ENCODE measurements at places on chromosomes 12 and 14.

DNA sequence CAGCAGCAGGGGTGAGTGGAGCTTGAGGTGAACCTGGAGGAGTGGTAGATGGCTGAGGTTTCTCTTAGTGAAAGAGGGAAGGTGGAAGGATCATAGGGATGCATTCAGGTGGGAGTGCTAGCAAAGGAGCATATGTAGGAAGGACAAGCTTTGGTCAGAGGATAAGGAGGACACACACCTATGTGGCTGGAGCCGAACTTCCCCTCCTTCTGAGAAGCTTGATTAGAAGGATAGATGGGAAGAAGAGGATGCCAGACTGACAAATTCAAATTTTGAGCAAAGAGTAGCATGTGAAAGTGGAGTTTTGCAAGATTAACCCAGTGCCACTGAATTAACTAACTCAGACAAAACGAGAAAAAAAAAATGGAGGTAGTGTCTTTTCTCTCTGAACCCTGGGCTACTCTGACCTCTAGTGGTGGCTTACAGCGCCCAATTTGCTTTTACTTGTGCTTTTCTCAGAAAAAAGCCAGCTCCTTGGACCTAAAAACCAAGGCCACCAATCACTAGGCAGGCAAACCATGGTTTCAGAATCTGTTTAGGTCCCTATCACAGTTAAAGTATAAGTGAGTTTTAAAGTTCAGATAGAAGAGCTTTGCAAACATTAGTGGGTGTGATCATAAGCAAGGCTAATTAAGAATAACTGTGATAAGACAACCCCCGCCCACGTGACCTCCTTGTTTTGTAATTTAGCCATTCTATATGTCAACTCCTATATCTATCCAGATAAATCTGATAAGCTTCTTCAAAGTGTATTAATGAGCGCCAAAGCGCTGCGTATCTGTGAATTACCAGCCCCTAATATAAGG is 15.5 kb downstream of the EMP1 start:
- peak; percentile 49 for DNase-seq

GRCh38 chr12:63445224-63445880 is 222.9 kb downstream of the DPY19L2 start:
- no peak for DNase-seq

GRCh38 chr12:92365333-92365732 is 219.7 kb upstream of the BTG1 start:
- DNase-seq = peak; percentile 66

GRCh38 chr14:51668870-51669269 is 17.2 kb downstream of the FRMD6 start:
- DNase-seq = no peak

DNA sequence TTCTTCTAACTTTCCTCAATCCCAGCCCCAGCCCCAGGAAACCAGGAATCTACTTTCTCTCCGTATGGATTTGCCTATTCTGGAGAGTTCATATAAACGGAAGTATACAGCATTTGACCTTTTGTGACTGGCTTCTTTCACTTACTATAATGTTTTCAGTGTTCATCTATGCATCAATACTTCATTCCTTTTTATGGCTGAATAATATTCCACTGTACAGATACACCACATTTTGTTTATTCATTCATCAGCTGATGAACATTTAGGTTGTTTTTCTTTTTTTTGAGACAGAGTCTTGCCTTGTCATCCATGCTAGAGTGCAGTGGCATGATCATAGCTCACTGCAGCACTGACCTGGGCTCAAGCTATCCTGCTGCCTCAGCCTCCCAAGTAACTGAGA is 3.9 kb upstream of the PLEKHG3 start:
- no peak for DNase-seq

DNA sequence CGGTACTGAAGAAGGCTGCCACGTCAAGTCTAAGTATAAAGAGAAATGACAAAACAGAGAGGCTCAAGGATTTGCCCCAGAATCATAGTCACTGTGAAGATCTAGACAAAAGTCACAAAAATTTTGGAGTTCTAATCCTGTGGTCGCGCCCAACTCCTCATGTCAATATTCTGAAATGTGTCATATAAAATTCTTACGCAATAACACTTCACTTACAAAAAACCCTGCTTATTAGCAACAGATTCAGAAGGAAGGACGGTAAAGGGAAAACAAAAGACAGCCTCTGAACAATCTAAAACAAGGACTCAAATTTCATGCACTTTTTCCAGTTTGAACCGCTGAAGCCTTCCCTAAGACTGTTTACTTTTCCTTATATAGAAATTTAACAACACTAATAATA is 94.7 kb downstream of the TSPAN8 start:
- DNase-seq = no peak

DNA sequence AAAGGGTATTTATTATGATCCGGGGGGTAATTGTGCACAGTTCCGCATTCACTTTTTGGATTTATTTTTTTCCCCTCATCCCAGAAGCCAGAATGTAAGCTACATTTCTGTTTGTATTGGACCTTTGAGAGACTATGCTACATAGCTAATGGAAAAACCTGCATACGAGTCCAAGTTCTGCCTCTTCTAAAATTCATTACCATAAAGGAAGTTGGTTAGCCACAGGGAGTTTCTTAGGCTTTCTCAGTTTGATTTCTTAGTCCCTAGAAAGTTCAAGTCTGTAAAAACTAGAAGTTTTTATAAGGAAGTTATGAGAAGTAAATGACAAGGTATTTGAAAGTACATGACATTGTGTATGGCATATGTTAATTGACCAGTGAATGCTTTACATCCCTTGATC is 138.7 kb downstream of the PDE3A start:
- no peak for DNase-seq

- no peak for DNase-seq
Observed at GRCh38 chr12:129720618-129721017, 183.2 kb downstream of the TMEM132D start.

GRCh38 chr14:53355581-53356112 is 202.5 kb upstream of the DDHD1 start:
- no peak for DNase-seq

DNA sequence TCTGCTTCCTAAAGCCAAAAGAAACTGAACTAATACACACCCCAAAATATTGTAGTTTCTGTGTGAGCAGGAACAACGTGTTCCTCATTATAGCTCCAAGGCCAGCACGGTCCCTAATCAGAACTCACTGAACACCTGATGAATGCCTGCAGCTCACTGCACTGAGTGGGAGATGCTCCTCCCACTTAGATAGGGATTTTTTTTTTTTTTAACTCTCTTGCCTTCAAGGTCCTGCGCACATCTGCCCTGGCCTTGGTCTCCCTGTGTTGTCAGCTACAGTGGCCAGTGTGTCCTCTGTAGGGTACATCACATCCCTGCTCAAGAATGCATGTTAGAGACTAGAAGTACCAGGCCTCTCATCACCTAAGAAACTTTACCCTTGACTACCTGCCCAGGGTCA is 44.3 kb upstream of the TMPO start:
- DNase-seq = no peak

DNA sequence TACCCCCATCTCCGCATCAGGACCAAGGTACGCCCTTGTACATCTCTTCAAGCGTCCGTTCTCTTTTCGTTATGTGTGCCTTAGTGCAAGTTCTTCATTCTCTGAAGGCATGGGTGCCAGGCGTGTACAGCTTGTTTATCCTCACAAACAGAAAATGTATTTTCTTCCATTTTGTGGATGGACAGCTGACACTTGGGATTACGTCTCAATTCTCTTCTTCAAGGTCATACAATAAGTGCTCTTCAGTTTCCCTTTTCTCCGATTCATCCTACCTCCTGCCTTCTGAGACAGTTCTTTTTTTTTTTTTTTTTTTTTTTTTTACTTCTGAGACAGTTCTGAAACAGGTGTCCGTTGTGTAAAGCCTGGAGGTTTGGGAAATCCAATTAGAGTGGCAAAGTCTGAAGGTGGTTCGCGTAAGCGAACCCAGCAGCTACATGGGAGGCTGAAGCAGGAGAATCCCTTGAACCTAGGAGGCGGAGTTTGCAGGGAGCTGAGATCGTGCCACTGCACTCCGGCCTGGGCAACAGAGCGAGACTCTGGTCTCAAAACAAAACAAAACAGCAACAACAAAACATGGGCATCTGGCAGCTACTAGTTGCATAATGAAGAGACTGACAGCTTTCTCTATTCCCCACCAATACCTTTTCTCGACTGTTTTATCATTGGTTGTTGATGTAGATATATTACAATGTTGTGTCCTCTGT is 734 bp downstream of the COX6A1 start:
- DNase-seq = no peak

DNA sequence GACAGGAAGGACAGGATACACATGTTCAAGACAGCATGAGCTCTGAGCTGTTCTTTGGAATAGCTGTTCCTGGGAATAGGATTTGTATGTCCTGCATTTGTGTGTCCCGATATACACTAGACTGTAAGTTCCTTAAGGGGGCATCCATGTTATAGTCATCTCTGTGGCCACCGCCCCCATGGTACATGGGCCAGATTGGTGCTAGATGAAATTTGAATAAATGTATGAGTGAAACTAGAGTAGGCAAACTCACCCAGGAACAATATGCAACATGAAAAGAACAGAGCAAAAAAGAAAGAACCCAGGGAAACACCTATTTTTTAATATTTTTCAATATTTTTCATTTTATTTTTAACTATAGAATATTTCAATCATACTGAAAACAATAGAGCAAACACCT is 25.1 kb upstream of the KRT77 start:
- no peak for DNase-seq

- DNase-seq = no peak
Observed at GRCh38 chr12:113165521-113166450, 16.3 kb downstream of the CFAP73 start.

- DNase-seq = no peak
Observed at GRCh38 chr12:442235-442884, 17.4 kb upstream of the B4GALNT3 start.

DNA sequence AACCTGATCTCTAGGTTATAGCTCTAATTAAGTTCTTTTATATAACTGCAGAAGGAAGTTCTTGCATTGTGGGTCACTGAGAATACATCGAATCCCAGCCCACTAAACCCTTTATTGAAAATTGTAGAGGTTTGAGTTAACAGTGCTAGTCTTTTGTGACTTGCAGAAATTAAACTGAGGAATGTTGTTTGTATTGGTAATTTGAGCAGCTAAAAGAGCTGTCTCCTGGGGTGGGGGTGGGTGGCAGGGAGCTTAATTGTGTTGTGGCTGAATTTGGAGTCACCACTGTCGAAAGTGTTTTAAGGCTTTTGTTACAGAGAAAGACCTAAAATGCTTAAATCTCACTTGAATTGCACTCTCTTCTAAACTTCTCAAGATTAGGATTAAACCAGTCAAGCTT is 3.2 kb upstream of the COX8C start:
- no peak for DNase-seq

- DNase-seq = no peak
Observed at GRCh38 chr14:105974902-105975301, 448.5 kb downstream of the TMEM121 start.

DNA sequence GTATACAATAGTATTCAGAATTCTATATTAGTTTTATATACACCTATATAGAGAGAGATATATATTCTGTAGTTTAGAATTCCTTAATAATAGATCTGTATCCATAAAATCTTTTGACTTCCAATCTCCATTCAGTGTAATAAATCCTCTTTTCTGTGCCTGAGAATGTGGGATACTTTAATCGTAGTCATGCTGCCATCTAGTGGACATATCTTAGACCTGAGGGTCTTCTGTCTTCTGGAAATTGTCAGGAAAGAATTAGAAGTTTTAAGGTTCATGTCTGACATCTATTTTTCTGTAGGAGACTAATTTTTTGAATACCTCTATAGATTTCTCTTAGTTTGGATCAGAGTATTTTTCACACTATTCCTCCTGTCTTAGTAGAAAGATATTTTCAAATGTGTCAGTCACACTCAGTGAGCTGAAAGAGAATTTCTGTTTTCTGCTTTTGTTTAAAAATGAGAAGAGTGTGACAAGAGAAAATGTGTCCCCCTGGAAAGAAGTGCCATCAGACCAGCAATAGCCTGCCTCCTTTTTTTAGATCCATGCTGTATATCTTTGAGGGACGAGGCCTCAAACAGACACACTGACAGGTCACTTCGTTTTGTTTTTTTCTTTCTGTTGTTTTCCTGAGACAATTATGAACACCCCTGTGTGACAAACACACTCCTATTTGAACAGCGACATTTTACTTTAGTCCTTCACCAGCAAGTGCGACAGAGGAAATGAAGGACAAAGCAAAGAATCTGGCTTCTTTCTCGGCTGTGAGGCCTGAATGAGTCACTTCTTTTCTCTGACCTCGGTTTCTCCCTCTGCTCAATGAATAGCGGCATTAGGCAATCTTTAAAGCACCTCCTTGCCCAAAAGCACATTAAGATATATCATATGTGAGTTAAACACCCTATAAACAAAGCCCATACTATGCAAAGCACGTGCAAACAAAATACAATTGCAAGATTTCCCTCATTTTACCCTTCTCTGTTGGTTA is 96.3 kb downstream of the GALC start:
- no peak for DNase-seq

- peak; percentile 3 for DNase-seq
Observed at GRCh38 chr14:46344327-46344937, 307.1 kb downstream of the RPL10L start.

DNA sequence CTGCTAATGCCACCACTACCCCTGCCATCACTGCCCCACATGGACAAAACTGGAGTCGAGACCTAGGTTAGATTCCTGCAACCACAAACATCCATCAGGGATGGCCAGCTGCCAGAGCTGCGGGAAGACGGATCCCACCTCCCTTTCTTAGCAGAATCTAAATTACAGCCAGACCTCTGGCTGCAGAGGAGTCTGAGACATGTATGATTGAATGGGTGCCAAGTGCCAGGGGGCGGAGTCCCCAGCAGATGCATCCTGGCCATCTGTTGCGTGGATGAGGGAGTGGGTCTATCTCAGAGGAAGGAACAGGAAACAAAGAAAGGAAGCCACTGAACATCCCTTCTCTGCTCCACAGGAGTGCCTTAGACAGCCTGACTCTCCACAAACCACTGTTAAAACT is 7.1 kb upstream of the OAS2 start:
- no peak for DNase-seq

DNA sequence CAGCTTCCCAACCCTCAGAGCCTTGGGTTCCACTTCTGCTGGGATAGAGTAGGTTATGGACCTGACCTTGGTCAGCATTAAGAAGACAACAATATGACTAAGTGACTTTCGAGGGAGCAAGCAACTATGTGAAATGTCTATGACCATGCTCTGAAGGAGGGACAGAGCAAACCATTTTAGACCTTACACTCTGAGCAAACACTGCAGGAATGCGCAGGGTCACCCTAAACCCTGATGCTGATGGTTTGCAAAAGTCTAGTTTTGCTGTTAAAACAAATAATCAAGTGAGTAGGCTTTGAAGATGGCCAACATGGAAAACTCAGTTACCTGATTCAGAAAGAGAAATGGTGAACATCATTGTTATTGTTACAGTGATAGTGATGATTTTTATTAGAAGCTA is 8.7 kb downstream of the ZCCHC8 start:
- no peak for DNase-seq

DNA sequence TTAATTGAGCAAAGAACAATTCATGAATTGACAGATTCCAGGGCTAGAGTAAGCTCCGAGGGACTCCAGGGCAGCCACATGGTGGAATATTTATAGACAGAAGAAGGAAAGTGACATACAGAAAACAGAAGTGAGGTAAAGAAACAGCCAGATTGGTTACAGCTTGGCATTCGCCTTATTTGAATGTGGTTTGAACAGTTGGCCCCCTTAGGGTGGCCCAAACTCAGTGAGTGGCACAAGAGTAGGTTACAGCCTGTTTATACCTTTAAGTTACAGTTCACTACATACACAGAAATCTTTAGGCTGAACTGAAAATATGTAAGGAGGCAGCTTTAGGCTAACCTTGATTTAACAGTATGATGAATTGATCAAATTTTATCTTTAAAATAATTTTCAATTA is 174.5 kb upstream of the CNOT2 start:
- no peak for DNase-seq

Data from NCI-H2029 treated with DMSO at 0.1 percent for 48 hours (cell line).